Mucosa of gallbladder (tissue), 1 donor: ENCODE measurements at places on chromosomes 11 and 22. TPM values are rescaled to one million over a fixed set of nuclear protein-coding genes. Genes with fewer than 3 reads are reported as not detected.
A peak's percentile ranks its signal among the peaks of the same experiment; 100 is the strongest.

CNTF gene
- 0.60 TPM for total RNA-seq

MYOD1 gene
- total RNA-seq = not detected

SLC37A2 gene
- 7.8 TPM for total RNA-seq

DEUP1 gene
- 0.14 TPM for total RNA-seq

DBX1 gene
- not detected for total RNA-seq

CDON gene
- total RNA-seq = 25.8 TPM

MIAT gene
- 2.7 TPM for total RNA-seq

OR2AT4 gene
- total RNA-seq = not detected

WNT7B gene
- 22.1 TPM for total RNA-seq

RASD2 gene
- 4.4 TPM for total RNA-seq

OR51B2 gene
- total RNA-seq = not detected

CCDC188 gene
- total RNA-seq = 0.83 TPM

SEPTIN5 gene
- 20.5 TPM for total RNA-seq

PGA3 gene
- 0.26 TPM for total RNA-seq

OR4C15 gene
- total RNA-seq = not detected

NAT10 gene
- total RNA-seq = 31.6 TPM

DNA sequence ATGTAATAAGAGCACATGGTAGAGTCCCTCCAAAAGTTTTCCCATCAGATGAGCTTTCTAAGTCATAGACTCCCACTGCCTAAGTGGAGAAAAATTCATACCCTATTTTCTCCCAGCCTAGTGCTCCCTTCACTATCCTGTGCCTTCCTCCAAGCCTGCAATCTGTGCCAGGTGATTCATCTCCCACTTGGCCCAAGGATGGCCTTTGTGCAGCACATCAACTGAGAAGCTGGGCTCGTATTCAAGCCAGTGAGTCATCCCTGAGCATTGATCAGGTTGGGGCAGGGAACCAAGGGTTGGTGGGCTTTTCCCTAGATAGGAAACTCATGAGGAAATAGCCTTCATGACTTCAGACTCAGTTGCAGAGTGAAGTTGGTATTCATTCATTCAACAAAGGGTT is 64.6 kb downstream of the PANX1 start:
- DNase-seq = peak; percentile 57

DNA sequence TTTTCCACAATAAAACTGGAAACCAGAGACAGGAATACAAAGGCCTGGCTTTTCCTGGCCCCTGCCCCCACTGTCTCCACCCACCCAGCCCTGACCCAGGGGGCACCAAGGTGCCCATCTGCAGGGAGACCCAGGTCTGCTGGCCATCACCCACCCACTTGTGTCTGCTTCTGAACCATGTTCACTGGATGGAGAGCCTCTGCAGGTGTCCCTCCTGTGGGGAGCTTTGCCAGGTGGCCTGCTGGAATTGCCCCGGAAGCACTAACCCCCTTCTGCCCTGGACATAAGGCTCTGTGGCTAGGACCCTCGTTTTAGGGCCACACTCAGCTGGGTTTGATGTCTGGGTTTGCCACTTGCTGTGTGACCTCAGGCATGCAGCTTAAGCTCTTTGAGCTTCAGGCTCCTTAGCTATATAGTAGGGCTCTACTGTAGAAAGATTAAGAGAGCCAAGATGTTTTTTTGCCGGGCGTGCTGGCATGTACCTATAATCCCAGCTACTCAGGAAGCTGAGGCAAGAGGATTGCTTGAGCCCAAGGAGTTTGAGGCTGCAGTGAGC is 3.9 kb downstream of the SCARF2 start:
- no peak for DNase-seq

- DNase-seq = no peak
These were observed 35.1 kb upstream of the LRRC10B start for GRCh38 chr11:61473370-61474012.

GRCh38 chr22:47718337-47718736 is 955.9 kb downstream of the TBC1D22A start:
- DNase-seq = no peak

DNA sequence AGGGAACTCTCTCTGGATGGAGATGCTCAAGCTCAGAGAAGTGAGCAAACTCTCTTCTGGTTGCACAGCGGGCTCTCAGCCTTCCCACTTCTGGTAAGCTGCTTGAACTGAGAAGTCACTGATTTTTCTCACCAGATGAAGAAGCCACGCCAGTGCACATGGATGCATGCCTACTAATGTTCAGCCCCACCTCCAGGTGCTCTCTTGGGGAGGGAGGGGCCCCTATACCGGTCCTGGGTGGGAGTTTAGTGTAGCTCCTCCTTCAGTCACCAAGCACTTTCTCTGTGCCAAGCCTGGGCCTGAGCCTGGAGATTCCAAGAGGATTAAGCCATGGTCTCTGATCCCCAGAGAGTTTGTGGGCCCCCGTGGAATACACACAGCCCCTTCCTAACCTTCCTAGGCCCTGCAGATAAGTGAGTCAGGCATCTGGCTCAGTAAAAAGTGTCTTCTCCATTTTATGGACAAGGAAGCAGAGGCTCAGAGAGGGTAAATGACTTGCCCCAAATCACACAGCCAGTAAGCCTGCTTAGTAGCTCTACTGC is 142.2 kb downstream of the ST3GAL4 start:
- DNase-seq = no peak

DNA sequence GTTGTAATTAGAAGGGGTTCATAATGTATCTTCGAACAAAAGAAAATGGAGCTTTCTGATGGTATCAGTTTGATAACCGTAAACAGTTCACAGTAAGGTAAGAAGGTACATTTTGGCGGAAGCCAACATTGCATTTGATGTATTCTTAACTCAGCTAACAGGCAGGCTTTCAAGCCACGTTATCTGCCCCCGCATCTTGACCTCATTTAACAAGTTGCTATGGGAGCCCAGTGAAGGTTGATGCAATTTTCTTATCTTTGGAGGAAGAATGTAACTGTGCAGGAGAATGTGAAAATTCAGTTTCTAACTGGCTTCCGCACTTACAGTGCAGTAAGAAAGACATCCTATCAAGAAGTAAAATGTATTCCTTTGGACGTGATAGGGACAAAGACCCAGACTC is 110.6 kb downstream of the ETS1 start:
- peak; percentile 35 for DNase-seq

DNA sequence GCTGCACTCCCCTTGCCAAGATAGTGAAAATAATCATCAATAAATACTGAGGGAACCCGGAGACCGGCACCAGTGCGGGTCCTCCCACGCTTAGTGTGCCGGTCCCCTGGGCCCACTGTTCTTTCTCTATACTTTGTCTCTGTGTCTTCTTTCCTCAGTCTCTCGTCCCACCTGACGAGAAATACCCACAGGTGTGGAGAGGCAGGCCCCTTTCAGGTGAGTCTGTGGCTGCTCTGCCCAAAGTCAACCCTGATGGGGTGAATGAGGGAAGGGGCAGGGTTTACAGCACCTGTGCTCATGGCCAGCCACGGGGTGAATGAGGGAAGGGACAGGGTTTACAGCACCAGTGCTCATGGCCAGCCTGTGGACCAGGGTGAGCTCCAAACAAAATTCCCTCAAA is 4.7 kb downstream of the BET1L start:
- DNase-seq = no peak

DNA sequence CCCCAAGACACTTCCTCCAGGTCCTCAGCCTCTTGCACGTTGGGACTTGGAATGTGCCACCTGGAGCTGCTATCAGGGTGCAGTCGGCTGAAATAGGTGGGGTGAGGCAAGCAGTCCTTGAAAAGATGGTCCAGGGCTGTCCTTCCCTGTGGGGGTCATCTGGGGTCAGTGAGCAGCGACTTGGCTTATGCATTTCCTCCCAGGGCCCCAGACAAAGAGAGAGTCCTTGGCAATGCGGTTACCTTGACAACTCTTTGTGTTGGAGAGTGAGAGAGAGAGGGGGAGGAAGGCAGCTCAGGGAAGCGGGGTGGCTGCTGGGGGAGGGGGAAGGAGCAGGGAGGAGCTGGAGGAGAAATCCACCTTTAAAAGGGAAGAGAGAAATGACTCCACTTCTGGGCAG is 93.8 kb downstream of the MIAT start:
- DNase-seq = no peak

DNA sequence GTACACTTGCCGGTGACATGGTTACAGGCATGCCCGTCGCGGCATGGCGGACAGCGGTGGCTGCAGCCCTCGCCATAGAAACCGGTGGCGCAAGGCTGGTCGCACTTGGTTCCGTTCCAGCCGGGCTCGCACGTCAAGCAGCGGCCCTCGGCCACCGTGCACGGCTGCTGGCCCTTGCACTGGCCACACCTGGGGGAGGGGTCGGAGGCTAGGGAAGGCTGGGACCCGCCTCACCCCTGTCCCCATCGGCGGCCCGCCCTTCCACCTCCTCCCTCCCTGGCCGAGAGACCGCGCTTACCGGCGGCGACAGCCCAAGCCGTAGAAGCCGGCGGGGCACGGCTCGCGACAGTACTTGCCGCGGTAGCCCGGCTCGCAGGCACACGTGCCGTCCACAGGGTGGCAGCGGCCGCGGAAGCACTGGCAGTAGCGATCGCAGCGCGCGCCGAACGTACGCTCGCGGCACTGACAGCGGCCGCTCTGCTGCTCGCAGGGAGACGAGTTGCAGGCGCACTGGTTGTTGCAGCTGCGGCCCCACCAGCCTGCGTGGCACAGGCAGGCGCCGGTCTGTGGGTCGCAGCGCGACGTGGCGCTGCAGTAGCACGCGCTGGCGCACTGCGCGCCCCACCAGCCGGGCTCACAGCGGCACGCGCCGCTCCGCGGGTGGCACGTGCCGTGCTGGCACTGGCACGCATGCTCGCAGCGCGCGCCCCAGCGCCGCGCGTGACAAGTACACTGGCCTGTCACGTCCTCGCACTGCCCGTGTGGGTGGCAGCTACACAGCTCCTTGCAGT is 6.7 kb downstream of the SCARF2 start:
- DNase-seq = no peak

GRCh38 chr11:82747471-82747870 is 13.8 kb upstream of the FAM181B start:
- DNase-seq = no peak

DNA sequence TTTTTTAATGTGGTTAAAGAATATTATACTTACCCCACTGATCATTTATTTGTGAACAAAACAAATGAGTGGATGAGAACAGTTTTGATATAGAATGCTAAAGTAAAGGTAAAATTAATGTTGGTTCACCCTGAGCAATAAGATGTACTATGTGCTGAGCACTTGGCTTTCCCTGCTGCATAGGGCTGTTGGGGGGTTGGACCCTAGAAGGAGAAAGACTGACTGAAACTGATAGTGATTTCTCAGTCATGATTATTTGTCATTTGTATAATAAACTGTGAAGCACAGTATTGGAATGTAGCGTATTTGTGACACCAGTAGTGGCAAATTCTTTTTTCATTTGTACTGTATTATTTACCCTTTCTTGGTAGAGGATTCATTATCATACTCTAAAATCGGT is 63.3 kb downstream of the PRMT3 start:
- DNase-seq = no peak

GRCh38 chr22:31291481-31292235 is 630 bp downstream of the PIK3IP1 start:
- no peak for DNase-seq

DNA sequence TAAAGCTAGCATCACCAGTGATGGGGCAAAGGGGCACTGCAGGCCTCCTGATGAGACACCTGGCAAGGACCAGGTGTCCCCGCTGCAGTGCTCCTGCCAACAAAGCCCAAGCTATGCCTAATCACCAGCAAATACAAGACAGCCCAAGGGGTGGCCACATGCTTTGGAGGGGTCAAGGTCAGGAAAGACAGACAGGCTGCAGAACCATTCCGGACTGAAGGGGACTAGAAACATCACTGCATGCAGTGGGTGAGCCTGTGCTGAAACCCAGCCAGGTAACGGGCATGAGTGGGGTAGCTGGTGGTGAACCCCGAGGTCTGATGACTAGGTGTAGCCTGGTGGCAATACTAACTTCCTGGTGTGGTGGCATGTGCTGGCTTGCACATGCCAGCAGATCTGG is 111.1 kb downstream of the MED15 start:
- no peak for DNase-seq

GRCh38 chr22:48803948-48804810 is 1023.5 kb downstream of the BRD1 start:
- DNase-seq = no peak

- DNase-seq = no peak
These were observed 34.0 kb downstream of the WNT7B start for GRCh38 chr22:45942787-45943493.

GRCh38 chr22:45510376-45511232 is 7.9 kb downstream of the FBLN1 start:
- DNase-seq = no peak

DNA sequence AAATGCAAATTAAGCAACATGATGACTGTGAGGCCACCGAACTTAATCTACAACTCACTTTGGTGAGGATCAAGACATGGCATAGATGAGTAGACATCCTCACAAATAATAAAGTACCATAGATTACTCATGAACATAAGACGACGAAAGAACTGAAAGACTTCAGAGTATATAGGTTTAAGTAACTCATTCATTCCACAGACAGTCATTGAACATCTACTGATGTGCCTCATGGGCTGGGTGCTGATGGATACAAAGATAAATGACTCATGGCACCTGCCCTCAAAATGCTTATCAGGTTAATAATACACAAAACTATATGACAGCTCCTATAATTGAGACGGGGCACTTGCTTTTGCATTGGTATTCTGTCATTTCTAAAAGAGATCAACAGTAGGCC is 63.3 kb downstream of the ZC3H12C start:
- no peak for DNase-seq

DNA sequence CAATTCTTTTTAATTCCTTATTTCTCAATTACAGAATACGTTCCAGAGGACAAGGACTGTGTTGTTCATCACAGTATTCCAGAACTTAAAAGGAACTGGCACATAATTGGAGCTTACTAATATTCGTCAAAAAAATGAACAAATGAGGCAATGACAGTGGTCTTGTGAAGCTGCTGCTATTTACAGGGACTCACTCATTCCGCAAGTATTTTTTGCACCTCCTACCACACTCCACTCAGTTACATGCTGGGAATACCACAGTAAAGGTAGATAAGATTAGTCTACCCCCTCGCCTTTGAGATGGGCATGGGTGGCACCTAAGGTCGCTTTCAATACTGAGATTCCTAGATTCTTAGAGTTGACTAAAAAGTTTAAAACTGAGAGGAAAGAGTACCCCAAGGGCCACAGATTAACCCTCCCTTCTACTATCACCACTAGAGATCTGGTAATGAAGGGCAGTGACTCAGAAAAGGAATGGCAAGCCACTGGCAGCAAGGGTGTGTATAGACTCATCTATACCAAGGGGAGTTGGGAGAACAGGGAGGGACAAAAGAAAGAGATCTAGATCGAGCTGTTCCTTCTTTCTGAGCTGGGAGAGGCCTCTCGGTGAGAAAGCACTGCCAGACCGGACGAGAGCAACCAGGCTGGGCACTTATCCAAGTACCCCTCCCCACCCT is 85.0 kb downstream of the RPL27A start:
- DNase-seq = no peak

- no peak for DNase-seq
These were observed 18.9 kb downstream of the ARVCF start for GRCh38 chr22:19997561-19998231.

GRCh38 chr11:108897916-108898315 is 233.0 kb downstream of the DDX10 start:
- no peak for DNase-seq

GRCh38 chr11:58334708-58335107 is 24.2 kb downstream of the OR5B17 start:
- DNase-seq = no peak

- DNase-seq = peak; percentile 53
These were observed 125.9 kb downstream of the TEAD1 start for GRCh38 chr11:12800032-12800671.

- no peak for DNase-seq
These were observed 203.8 kb downstream of the CASP12 start for GRCh38 chr11:104694259-104695064.

- no peak for DNase-seq
These were observed 985.6 kb downstream of the BRD1 start for GRCh38 chr22:48841881-48842582.
